CD4-positive, alpha-beta T cell treated with Interleukin-15 for 4 hours (primary cell): ENCODE measurements at places on chromosomes 3 and 15.

GRCh38 chr15:63335543-63336240 lies 46.0 kb downstream of the CA12 start:
- DNase-seq, result no peak

DNA sequence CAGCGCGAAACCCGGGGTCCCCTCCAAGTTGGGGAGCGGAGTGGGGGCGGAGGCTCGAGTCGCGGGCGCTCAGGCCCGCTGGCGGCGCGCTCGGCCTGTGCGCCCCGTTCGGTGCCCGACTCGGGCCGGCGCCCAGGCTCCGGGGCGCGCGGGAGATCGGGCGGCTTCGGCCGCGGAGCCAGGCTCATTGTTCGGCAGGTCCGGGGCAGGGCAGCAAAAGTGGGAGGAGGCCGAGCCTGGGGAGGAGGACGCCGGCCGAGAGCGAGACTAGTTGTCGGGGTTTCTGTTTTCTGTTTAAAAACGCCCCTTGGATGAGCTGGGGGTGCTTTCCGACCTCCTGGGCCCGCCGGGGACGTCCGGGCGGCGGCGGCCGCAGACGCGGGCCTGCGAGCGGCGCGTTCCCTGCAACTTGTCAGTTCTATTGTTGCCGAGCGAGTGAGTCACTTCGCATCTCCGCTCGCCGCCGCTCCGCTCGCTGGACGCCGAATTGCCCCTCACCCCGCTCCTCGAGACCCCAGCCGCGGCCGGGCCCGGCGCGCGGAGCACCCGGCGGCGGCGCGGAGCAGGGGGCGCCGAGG lies 676 bp downstream of the TCF12 start:
- peak; percentile 57 for DNase-seq

DNA sequence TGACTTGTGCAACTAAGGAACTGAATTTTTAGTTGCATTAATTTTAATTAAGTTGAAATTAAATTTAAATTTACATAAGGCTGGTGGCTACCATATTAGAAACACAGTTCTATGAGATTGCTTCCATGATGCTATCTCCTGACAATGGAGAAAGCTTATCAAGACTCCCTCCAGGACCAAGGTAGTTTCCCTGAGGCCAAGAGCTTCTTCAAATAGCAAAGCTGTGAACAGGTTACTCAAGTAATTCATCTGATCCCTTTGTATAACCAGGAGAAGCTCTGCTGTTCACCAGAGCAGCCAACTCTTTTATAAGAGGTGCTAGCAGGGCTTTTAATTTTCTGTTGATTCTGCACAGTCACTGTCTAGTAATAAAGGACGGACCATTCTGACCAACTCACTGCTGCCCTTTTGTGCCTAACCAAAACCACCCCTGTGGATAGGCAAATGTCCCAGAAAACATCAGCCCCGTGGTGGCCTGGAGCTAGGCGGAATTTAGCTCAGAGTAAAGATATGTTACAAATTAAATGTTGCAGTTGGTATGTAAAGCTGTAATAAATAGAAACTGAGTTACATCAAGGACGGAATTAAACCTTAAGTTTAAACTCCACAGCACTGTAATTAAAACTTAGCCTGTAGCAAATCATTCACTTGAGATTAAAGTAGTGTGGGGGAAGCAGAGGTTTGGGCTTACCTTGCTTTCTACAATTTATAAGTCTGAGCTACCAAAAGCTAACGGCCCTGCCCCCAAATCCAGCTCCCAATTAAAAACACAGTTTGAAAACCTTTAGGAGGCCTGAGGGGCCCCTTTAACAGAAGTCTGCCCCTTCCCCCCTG lies 55.6 kb upstream of the LRTM1 start:
- DNase-seq, result no peak

GRCh38 chr15:62665449-62665848 lies 377.1 kb upstream of the TPM1 start:
- DNase-seq, result no peak

DNA sequence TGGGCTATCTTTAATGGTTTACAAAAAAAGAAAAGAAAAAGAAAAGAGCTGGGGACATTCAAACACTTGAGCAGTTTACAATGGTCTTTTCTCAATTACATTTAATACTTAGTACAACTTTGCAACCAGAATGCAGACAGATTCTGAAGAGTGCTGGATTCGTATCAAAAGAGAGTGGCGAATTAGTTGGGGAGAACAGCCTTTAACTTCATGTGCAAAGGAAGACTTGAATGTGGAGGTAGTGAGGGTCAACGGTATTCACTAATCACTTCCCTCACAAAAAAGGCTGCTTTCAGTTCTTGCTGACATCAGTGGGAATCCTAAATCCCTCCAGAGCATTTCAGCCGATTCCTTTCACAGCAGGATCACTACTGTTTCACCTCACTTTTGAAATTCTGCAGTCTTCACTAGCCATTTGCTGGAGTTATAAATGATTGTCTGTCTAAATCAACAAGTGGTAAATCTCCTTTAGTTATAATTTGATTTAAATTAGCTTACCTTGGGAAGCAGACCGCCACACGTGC lies 323.0 kb upstream of the SEMA6D start:
- no peak for DNase-seq

DNA sequence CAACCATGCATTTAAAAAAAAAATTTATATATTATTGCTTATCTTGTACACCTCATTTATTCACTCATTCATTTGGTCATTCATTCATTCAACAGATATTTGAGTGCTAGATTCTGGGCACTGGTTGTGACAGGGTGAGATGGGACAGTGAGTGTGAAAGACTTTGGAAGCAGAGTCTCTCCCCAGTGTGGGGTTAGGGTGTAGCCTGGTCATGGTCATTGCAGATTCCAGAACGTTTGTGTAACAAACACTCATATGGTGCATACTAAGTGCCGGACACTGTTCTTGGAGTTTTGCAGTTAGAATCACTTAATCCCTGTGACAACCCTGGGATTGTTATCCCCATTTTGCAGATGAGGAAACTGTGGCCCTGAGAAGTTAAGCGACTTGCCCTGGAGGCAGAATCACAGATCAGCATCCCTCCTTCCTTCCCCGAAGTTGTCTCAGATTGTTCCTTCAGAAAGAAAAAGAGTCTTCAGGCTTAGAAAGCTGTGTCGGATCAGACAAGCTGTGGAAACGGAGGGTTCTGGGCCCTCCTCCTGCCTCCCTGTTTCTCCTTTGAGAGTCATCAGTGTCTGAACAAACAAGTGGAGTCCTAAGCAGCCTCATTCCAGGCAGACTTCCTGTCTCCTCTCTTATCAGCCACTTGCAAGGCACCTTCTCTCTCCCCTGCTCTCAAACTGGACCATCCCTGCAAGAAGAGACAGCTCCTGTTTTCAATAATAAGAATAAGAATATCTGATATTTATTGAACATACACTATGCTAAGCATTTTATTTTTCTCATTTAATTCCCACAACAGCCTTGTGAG lies 6.3 kb downstream of the LOXL1 start:
- no peak for DNase-seq

- no peak for DNase-seq
Measured at GRCh38 chr3:175392653-175393052, 533.5 kb downstream of the NAALADL2 start.
